ENCODE measurements at places on chromosomes 3 and 15.

DNA sequence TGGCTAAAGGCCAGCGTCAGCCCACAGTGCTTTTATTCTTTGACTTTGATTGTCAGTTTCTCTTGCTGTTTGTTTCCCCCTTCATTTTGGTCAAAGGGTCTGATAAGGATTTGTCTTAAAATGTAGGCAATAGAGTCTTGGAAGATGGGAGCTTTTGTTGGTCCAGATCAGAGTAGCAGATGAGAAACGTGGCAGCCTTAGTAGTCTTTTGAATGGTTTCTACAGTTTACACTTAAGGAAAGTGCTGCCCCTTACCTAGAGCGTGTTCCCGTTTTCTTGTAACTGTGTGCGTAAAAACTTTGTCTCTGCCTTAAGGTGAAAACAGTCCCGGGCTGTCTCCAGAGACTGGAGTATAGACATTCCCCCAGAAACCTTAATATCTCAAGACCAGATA, 630 bp downstream of the LXN start:
- no peak for DNase-seq

GRCh38 chr3:126314305-126314789, 42.9 kb downstream of the KLF15 start:
- DNase-seq = no peak

DNA sequence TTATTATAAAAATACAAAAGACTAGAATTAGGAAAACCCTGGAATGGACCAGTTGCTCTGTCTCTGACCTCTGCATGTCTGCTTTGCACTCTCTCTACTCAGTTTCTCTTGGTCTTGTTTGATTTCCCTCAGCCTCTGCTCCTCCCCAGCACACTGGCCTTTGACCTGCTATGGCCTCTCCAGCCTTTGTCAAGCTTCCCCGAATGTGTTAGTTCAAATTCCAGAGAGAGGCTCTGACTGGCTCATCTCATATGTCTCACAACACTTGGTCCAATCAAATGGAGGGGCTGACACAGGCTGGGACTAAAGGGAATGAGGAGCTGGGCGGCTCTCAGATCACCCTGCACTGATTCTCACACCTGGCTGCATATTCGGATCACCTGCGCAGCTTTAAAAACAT, 52.4 kb upstream of the CMTM8 start:
- peak; percentile 64 for DNase-seq

GRCh38 chr3:177437513-177438337, 240.4 kb upstream of the TBL1XR1 start:
- DNase-seq = no peak

All from DMS53 (cell line).